Activated T-cell treated with anti-CD3 and anti-CD28 coated beads, Interleukin-2, amount 50 U/mL, for 1 hour (primary cell): ENCODE measurements at places on chromosomes 11 and 22.
A peak's percentile ranks its signal among the peaks of the same experiment; 100 is the strongest.

DNA sequence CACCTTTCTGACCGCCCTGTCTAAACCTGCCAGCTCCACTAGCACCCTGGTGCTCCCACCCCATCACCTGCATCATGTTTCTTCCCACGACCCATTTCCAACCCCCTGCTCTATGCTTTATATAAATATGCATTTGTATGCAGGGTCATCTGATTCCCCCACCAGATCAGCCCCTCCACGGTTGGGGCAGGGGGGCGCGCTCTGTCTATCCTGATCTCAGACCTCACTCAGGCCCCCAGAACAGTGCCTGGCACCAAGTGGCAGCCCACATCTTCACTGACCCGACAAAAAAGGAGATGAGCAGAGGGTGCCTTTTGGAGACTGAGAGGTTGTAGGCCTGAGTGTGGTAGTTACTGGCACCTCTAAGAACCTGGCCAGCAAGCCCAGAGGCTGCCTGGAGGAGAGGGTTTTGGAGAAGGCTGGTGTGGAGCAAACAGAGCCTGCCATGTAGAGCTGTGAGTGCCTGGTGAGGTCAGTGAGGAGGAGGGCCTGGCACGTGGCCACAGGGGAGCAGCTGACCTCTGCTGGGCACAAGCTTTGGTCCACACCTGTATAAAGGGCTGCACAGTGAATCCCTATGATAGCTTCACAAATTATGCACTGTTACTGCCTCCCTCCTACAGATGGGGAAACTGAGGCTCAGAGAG is 86.3 kb upstream of the RTL6 start:
- DNase-seq = no peak

GRCh38 chr22:48084041-48084728 is 1321.7 kb downstream of the TBC1D22A start:
- DNase-seq = no peak

DNA sequence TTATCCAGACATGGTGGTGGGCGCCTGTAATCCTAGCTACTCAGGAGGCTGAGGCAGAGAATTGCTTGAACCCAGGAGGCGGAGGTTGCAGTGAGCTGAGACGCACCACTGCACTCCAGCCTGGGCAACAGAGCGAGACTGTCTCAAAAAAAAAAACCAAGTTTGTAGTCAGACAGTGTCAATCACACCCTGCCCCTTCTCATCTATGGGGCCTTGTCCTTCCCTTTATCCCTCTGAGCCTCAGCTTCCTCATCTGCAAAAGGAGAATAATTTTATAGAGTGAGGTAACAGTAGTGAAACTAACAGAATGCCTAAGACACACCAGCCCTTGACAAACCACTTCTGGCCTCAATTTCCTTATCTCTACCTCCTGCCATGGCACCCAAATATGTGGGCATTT is 10.7 kb downstream of the BCL9L start:
- DNase-seq = no peak

- peak; percentile 44 for DNase-seq
Measured at GRCh38 chr22:35330258-35330861, 30.7 kb downstream of the TOM1 start.

DNA sequence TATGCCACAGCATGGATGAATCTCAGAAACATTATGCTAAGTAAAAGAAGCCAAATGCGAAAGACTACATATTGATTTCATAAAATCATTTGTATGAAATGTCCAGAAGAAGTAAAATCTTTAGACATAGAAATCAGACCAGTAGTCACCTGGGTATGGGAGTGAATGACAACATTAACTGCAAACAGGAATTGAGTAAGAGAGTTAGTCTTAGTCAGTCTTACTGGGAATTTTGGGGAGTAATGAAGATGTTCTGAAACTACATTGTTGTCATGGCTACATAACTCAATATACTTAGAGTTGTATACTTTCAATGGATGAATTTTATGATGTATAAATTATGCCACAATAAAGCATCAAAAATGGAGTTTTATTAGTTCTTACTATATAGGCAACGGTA is 107.8 kb upstream of the CHORDC1 start:
- DNase-seq = no peak

GRCh38 chr11:65569164-65569972 is 909 bp upstream of the ZNRD2 start:
- no peak for DNase-seq

GRCh38 chr11:113048820-113049768 is 87.9 kb downstream of the NCAM1 start:
- DNase-seq = no peak
